NCI-H774 (cell line): ENCODE measurements at places on chromosomes 2 and 18.

DNA sequence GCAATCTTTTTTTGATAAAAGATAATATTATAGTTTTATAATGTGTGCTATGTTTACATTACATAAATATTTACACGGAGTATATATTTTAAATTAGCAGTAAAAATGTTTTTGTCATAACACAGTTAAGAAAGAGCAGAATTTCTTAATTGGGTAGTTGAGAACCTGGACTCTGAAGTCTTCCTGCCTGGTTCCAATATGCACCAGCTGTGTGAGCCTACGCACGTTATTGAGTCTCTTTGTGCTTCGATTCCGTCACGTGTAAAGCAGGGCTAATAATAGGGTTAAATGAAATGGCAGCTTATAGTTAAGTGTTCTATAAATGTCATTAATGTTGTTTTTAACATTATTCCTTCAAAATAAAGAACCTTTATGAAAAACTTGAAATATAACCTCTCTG is 1.2 kb upstream of the CCDC88A start:
- DNase-seq: no peak

- no peak for DNase-seq
These were observed 37.9 kb upstream of the GPC1 start for GRCh38 chr2:240397542-240397916.

- DNase-seq: no peak
These were observed 127.9 kb upstream of the SH3BP4 start for GRCh38 chr2:234823877-234824376.

GRCh38 chr2:168566974-168567665 is 111.0 kb downstream of the CERS6 start:
- DNase-seq: no peak
